ENCODE measurements at places on chromosomes 3 and 15.

GRCh38 chr3:184381261-184382224 is 1.7 kb downstream of the CHRD start:
- DNase-seq: no peak

- peak; percentile 61 for DNase-seq
These were observed at the start of gene SV2B for GRCh38 chr15:91099995-91100813. Gene SV2B (plus strand): TSS chr15:91100257. CDS start chr15:91226264, 126,007 bp downstream.

- no peak for DNase-seq
These were observed 53.8 kb downstream of the ECT2 start for GRCh38 chr3:172804323-172804722.

- no peak for DNase-seq
These were observed 46.3 kb downstream of the ARHGAP31 start for GRCh38 chr3:119340446-119340845.

Data from stimulated activated naive CD8-positive, alpha-beta T cell treated with anti-CD3 and anti-CD28 coated beads, Interleukin-15, amount 100 ng/mL, for 72 hours (primary cell).